Upper lobe of right lung (tissue), 1 donor: ENCODE measurements at places on chromosomes 12 and 14. TPM values are rescaled to one million over a fixed set of nuclear protein-coding genes. Genes with fewer than 3 reads are reported as not detected.

- H3K27me3 ChIP-seq, result no peaks in the 10 kb centered on the region
- no peak overlapping the region for H3K27ac ChIP-seq
- H3K36me3 ChIP-seq, result no peaks in the 10 kb centered on the region
- DNase-seq, result no peak
These were observed 52.9 kb downstream of the ABCC9 start for GRCh38 chr12:21888276-21888863.

DNA sequence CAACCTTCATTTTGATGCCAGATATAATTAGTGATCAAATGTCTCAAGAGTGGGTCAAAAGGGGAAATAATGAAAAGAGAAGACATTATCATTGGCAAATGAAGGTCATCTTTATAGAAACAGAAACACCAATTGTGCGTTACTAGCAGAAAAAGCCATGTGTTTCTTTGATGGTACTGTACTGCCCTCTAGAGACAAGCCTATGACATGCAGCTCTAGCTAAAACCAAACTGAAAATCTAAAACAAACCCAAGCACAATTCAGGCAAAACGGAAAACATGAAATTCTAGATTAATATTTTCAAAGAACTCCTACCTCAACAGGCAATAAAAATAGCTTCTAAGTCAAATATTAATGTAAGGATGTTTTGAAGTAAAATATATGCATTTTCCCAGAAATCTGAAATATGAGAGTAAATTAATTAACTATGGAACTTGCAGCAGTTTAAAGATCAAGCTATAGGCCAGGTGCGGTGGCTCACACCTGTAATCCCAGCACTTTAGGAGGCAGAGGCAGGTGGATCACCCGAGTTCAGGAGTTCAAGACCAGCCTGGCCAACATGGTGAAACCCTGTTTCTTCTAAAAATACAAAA is 115.4 kb downstream of the KLHL28 start:
- H3K27me3 ChIP-seq, result peaks cover 3% of the 10 kb centered on the region
- DNase-seq, result no peak
- no peaks in the 10 kb centered on the region for H3K4me1 ChIP-seq
- H3K4me3 ChIP-seq, result no peak overlapping the region
- no peak overlapping the region for H3K27ac ChIP-seq
- no peaks in the 10 kb centered on the region for H3K36me3 ChIP-seq

Gene GCH1
- total RNA-seq, result 14.3 TPM

- H3K4me3 ChIP-seq, result no peak overlapping the region
- DNase-seq, result no peak
- no peak overlapping the region for H3K27ac ChIP-seq
- no peaks in the 10 kb centered on the region for H3K36me3 ChIP-seq
- no peaks in the 10 kb centered on the region for H3K27me3 ChIP-seq
These were observed 482.8 kb downstream of the MED13L start for GRCh38 chr12:115794659-115795081.

DNA sequence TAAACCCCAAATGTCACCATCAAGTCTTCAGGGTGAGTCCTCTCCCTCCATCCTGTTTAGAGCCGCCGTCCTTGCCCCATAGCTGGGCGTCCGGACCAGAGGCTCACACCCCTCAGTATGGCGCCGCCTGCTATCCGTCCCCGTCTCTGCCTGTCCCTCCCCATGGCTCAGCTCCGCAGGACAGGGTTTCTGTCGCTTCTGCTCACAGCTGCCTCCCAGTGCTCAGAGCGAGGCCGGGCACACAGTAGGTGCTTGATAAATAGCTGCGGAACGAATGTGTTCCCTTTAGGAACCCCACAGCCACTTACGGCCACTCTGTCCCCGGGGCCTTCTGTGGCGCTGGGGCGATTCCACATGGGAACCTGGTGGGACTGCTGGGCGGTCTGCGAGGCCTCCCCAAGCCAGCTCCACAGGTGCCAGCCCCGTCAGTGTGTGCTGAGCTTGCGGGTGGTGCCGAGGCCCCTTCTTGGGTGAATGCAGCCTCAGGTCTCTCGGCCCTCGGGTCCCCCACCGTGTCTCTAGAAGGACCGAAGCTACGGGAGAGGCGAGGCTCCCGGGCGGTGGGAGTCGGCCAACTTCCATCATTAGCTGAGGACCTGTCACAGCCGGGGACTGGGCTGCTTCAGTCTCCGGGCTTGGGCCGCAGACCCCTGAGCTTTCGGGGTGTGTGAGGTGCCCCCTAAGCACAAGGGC is 63.0 kb downstream of the NOC4L start:
- H3K27ac ChIP-seq, result no peak overlapping the region
- peaks cover 5% of the 10 kb centered on the region for H3K4me1 ChIP-seq
- DNase-seq, result peak; percentile 56
- peaks cover 42% of the 10 kb centered on the region for H3K27me3 ChIP-seq
- H3K36me3 ChIP-seq, result no peaks in the 10 kb centered on the region
- H3K4me3 ChIP-seq, result no peak overlapping the region

DNA sequence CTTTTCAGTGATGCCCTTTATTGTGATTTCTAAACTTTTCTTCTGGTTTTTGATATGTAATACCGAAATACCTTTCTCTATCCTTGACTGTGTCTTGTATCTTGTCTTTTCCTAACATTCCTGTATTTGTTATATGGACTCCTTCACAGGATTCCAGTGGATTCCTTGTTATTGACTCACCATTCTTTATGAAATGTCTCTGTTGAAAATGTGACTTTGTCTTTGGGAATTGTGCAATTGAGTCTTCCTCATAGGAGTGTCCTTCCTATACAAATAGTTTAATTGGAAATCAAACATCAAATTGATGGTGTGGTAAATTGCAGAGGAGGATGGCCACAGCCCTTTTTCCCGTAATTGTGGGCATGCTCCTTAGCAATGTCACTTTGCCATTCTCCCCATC is 296.6 kb upstream of the KITLG start:
- no peak overlapping the region for H3K27ac ChIP-seq
- no peaks in the 10 kb centered on the region for H3K36me3 ChIP-seq
- H3K4me1 ChIP-seq, result no peaks in the 10 kb centered on the region
- H3K4me3 ChIP-seq, result no peak overlapping the region
- no peaks in the 10 kb centered on the region for H3K27me3 ChIP-seq

- no peaks in the 10 kb centered on the region for H3K4me1 ChIP-seq
- H3K27me3 ChIP-seq, result no peaks in the 10 kb centered on the region
- DNase-seq, result no peak
- H3K4me3 ChIP-seq, result no peak overlapping the region
These were observed 192.3 kb downstream of the NUAK1 start for GRCh38 chr12:105946493-105946901.

GRCh38 chr14:82504894-82505293 is 971.2 kb upstream of the SEL1L start:
- no peaks in the 10 kb centered on the region for H3K4me1 ChIP-seq
- H3K4me3 ChIP-seq, result no peak overlapping the region
- H3K27ac ChIP-seq, result no peak overlapping the region
- no peaks in the 10 kb centered on the region for H3K36me3 ChIP-seq
- no peak for DNase-seq

Gene LYZ
- total RNA-seq, result 1,056 TPM

Gene CLEC6A
- 2.0 TPM for total RNA-seq

Gene CLEC4C
- not detected for total RNA-seq

Gene TRIM9
- 0.32 TPM for total RNA-seq

Gene TAS2R8
- not detected for total RNA-seq

Gene RARG
- 23.8 TPM for total RNA-seq

Gene OR6C2
- not detected for total RNA-seq

- DNase-seq, result no peak
- no peaks in the 10 kb centered on the region for H3K27me3 ChIP-seq
- H3K36me3 ChIP-seq, result no peaks in the 10 kb centered on the region
- H3K27ac ChIP-seq, result no peak overlapping the region
These were observed 42.8 kb downstream of the ACSM4 start for GRCh38 chr12:7346551-7347225.
